ENCODE measurements at places on chromosomes 16 and 17.

DNA sequence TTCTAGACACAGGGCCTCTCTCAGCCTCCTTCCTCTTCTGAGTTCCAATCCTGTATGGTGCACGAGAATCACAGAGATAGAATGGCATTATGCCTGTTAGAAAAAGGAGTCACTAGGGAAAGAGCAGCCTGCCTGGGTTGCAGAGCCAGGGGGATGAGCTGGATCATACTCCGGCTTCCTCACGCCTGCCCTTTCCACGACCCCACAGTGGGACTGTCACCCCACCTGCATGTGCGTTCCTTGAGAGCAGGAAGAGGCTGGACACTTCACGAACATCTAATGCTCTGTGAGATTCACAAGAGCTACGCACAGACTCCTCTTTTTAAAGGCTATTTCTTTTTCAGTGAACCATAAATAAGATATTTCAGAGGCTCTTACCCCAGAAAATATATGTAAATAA, 54.8 kb downstream of the N4BP1 start:
- DNase-seq, result peak; percentile 40

- no peak for DNase-seq
These were observed 126.0 kb upstream of the ERCC4 start for GRCh38 chr16:13793841-13794409.

DNA sequence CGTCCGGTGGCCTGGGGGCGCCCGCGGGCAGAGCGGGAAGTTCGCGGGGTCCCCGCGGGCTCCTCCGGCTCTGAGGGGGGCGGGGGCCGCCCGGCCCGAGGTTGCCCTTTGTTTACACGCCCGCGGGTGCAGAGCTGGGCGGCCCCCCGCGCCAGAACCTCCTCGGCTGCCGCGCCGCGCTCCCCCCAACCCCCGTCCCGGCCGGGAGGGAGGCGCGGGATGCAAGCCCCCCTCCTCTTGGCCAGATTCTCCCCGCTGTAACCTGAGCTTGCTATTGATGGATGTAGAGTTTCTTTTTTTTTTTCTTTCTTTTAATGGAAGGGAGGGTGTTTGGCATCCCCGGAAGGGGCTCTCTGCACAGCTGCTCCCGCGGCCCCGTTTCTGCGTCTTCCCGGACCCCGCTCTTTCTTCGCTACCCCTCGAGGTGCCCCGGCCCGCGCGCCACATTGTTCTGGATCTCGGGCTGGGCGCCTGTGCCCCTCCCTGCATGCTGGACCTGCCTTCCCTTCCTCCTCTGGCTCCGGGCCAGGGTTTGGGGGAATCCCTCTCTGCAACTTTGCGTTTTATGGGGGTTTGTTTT, 646 bp downstream of the CBX2 start:
- DNase-seq, result peak; percentile 38

DNA sequence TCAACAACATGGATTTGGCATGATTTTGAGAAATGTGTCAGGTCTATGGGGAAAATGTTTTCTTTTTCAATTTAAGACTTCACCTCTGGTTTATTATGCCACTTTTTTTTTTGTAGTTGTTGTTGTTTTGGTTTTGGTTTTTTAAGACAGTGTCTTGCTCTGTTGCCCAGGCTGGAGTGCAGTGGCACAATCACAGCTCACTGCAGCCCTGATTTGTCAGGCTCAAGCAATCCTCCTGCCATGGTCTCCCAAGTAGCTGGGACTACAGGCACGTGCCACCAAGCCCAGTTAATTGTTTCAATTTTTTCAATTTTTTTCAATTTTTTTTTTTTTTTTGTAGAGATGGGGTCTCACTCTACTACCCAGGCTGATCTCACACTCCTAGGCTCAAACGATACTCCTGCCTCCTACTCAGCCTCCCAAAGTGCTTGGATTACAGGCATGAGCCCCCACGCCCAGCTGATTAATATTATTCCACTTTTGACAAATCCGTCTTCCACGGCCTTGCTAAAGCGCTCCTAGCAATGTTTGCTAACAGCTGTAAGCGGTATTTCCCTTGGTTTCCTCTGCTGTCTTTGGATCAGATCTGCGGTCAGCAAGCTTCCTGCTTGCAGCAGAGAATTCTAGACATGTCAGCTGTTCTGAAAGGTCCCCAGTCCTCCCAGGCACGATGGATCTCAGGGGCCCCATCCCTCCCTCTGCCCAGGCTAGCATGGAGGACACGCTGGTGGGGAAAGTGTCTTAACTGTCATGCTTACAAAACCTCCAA, 7.0 kb upstream of the MILR1 start:
- DNase-seq, result peak; percentile 92

GRCh38 chr16:10976634-10977033, 32.3 kb downstream of the CLEC16A start:
- DNase-seq, result no peak

GRCh38 chr16:49416001-49416675, 42.5 kb downstream of the C16orf78 start:
- DNase-seq, result no peak

DNA sequence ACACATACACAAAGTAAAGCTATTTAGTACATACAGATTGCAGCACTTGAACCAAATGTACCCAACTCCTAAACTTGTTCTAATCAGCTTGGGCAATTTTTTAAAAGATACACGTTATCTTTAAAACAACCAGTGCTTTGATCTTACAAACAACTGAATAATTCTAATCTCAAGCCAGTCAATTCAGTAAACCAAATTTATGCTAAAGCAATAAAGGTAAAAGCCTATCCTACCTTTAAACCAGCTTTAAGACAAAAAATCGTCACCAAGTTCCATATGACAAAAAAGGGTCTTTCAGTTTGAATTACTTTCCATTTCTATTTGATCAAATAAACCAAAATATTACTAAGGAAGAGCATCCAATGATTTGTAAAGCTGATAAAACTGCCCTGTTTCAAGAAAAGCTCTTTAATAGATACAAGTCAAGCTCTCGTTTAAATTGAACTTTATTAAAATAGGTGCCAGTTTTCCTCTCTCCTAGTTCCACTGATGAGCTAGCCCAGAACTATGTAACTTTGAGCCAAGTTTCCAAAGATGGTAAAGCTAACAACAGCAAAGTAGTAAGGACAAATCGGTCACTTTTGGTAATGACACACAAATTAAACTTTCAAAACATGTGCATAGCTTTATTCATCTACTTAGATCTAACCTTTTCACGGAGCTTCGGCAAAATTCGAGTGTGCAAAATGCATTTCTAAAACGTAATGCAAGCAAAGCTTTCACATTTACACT, 10.2 kb downstream of the CRYBA1 start:
- peak; percentile 56 for DNase-seq

- DNase-seq, result no peak
These were observed 478.6 kb downstream of the SLC39A11 start for GRCh38 chr17:72613806-72614292.

GRCh38 chr16:49168126-49168525, 113.5 kb downstream of the CBLN1 start:
- no peak for DNase-seq

GRCh38 chr16:27238016-27238587, 30.5 kb downstream of the NSMCE1 start:
- DNase-seq, result peak; percentile 37

- DNase-seq, result no peak
These were observed 20.7 kb downstream of the DRC3 start for GRCh38 chr17:17993366-17993765.

Data from lung microvascular endothelial cell (primary cell).